ENCODE measurements at places on chromosomes 2 and 18. TPM values are rescaled to one million over a fixed set of nuclear protein-coding genes. Genes with fewer than 3 reads are reported as not detected.
A peak's percentile ranks its signal among the peaks of the same experiment; 100 is the strongest.

DNA sequence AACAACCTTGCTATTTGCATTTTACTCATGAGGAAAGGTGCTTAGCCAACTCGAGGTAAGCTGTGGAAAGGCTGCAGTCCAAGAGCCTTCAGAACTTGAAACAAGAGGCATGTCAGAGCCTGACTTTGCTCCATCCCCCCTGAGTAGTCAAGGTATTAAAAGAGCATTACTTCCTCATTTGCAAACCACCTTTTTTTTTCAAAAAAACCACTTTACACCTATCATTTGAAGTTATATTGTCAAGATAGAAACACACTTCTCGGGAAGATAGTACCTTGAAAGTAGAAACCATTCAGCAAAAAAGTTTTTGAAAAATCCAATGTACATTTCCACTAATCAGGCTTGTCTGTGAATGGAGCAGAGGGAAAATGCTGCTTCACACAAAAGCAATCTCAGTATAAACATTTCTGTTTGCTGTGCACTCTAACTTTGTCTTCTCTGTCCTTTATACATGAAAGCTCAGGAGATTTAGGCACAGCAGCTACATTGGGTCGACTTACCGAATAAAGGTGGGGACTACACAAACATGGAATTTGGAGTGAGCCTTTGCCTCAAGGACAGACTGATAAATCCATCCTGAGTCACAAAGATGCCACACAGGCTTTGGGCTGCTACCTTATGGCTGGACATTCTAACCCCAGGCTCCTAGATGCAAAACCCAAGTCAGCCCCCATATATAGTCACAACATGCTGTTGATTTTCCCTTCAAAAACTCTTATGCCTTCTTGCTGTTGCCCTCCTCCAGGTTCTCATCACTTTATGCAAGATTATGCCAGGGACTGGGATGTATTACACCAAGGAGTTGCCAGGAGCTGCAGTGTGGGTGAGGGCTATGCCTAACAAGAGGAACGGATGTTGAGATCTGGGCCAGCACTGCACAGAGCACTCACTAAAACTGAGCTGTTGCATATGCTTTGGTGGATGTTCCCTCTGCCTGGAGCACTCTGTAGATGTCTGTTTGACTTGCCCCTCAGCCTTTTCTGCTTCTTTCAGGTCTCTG is 41.4 kb upstream of the EML4 start:
- H3K36me3 ChIP-seq, result no peaks in the 10 kb centered on the region
- H3K4me1 ChIP-seq, result peaks cover 53% of the 10 kb centered on the region

- H3K27ac ChIP-seq, result no peak overlapping the region
- H3K4me3 ChIP-seq, result no peak overlapping the region
- peaks cover 13% of the 10 kb centered on the region for H3K4me1 ChIP-seq
- no peak for DNase-seq
- no peaks in the 10 kb centered on the region for H3K27me3 ChIP-seq
- no peaks in the 10 kb centered on the region for H3K36me3 ChIP-seq
Measured at GRCh38 chr2:207970147-207970825, 55.0 kb downstream of the PLEKHM3 start.

- no peaks in the 10 kb centered on the region for H3K27me3 ChIP-seq
- no peak for DNase-seq
- no peak overlapping the region for H3K4me3 ChIP-seq
Measured at GRCh38 chr2:108969856-108970255, 19.2 kb downstream of the EDAR start.

DNA sequence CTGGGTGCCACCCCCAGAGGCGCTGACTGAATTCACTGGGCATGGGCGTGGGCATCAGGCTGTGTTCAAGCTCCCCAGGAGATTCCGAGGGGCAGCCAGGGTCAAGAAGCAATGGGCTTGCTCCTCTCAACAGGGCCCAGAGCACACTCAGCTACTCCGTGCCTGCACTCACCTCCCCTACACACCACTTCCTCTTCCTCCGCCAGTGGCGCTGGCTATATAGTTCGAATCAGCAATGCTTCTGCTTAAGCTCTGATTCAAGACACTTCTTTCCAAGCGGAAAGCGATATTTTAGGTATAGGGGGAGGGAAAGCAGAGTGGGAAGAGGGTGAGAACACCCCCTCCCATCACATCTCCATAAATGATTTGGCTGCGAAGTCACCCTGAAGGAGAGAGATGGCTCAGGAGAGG is 42.1 kb downstream of the CRACDL start:
- H3K4me1 ChIP-seq, result no peaks in the 10 kb centered on the region
- no peak overlapping the region for H3K27ac ChIP-seq
- H3K27me3 ChIP-seq, result no peaks in the 10 kb centered on the region

DNA sequence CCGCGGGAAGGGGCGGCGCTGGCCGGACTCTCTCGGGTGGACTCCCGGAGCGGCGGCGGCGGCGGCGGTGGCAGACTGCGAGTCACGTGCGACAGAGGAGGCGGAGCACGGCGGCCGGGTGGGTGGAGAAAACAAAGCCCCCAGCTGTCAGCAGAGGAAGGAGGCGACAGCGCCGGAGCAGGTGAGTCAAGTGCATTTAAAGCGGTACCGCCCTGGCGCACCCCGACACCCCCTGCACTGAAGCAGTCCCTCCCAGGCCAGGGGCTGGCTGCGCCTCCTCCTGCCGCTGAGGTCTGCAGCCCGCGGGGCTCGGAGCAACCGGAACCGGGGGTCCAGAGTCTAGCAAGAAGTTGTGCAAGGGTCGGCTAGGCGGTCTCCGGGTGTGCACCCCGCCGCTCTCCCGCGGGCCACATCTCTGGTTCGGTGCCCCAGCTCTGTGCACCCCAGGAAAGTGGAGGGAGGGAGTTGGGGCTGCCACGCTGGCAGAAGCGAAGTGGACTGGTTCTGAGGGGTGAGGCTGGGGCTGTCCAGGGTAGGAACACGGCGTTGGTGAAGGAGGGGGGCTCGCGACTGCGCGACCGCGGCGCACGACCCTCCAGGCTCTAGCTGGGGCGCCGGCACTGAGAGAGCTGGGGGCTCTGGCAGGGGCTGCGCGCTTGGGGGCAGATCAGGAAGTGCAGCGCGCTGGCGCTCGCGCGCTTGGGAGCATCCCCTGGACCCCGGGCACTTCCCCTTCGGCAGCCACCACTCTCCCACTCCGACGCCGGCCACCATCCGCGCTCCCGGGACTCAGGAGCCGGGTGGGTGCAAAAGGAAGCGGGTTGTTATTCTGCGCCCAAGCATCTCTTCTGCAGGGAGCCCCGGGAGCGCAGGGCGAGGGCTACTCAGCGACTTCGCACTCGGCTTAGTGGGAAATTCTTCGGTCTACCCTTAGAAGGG is 64.0 kb upstream of the MAPRE2 start:
- peaks cover 20% of the 10 kb centered on the region for H3K4me1 ChIP-seq
- no peaks in the 10 kb centered on the region for H3K36me3 ChIP-seq
- H3K4me3 ChIP-seq, result peak overlapping the region; percentile 62
- H3K27me3 ChIP-seq, result no peaks in the 10 kb centered on the region

- H3K36me3 ChIP-seq, result no peaks in the 10 kb centered on the region
- H3K27ac ChIP-seq, result no peak overlapping the region
- H3K27me3 ChIP-seq, result no peaks in the 10 kb centered on the region
- no peak for DNase-seq
- H3K4me1 ChIP-seq, result 0 out of 2 replicates have a peak, but pooled peaks cover 6% of the 10 kb centered on the region
- H3K4me3 ChIP-seq, result no peak overlapping the region
Measured at GRCh38 chr2:109162999-109163398, 34.0 kb downstream of the SH3RF3 start.

DNA sequence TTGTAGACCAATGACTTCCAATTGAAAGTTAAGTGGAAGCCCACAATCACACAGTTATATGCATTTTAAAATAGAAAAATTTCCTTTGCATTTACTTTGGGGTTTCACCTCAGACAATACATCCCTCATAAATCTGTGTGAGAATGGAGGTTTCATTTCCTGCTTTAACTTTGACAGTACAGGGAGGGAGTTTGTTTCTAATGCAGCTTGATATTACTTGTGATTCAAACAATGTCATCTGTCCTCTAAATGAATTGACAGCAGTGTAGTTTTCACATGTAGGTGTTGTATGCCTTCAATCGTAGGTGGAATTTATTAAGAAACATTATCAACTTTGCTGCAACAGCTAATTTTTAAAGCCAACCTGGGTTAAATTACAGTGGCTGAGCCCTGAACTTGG is 75.2 kb downstream of the TMEFF2 start:
- no peak overlapping the region for H3K27ac ChIP-seq
- no peaks in the 10 kb centered on the region for H3K27me3 ChIP-seq
- no peak overlapping the region for H3K4me3 ChIP-seq
- no peaks in the 10 kb centered on the region for H3K4me1 ChIP-seq
- no peaks in the 10 kb centered on the region for H3K36me3 ChIP-seq

GRCh38 chr2:62808554-62808953 is 103.0 kb downstream of the EHBP1 start:
- no peaks in the 10 kb centered on the region for H3K36me3 ChIP-seq
- H3K4me1 ChIP-seq, result 0 out of 2 replicates have a peak, but pooled peaks cover 5% of the 10 kb centered on the region
- no peak for DNase-seq
- H3K4me3 ChIP-seq, result no peak overlapping the region
- H3K27me3 ChIP-seq, result no peaks in the 10 kb centered on the region

DNA sequence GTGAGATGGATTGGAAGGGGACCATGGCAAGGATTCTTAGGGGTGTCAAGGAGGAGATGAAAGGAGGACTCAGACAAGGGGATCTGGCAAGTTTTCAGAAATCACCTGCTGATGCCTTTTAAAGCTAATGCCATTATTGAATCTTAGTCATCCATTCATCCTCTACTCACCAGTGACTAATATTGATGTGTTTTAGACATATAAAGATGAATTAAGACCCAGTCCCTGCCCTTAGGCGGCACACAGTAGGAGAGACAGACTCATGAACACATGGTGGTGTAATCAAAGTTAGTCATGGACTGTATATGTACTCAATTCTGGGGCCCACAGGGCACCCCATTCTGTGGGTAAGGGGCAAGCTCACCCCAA is 56.5 kb upstream of the ATL2 start:
- no peaks in the 10 kb centered on the region for H3K27me3 ChIP-seq
- peaks cover 52% of the 10 kb centered on the region for H3K4me1 ChIP-seq
- no peaks in the 10 kb centered on the region for H3K36me3 ChIP-seq
- no peak overlapping the region for H3K27ac ChIP-seq
- DNase-seq, result no peak

- DNase-seq, result peak; percentile 70
- H3K4me1 ChIP-seq, result peaks cover 41% of the 10 kb centered on the region
- H3K27ac ChIP-seq, result peak overlapping the region; percentile 100
- peaks cover 31% of the 10 kb centered on the region for H3K36me3 ChIP-seq
- peak overlapping the region; percentile 98 for H3K4me3 ChIP-seq
- no peaks in the 10 kb centered on the region for H3K27me3 ChIP-seq
Measured at GRCh38 chr2:70087702-70088597, 673 bp downstream of the PCBP1 start.

DNA sequence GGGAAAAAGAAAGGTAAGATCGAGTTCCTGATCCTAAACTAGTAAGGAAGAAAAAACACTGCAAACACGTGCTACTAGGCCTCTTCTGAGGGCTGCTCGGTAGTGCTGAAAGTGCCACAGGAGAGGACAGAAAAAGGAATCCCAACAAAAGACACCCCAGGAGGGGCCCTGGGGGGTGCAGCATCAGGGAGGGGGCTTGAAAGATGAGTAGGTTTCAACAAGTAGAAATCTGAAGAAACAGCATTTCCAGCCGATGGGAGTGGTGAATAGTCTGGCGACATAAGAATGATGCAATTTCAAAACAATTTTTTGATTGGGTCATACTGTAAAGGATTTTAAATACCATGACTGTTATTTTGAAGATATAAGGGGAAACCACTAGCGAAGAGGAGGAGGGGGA is 98.6 kb downstream of the NOL10 start:
- H3K36me3 ChIP-seq, result peaks cover 17% of the 10 kb centered on the region
- no peak for DNase-seq
- H3K4me1 ChIP-seq, result peaks cover 5% of the 10 kb centered on the region
- H3K27ac ChIP-seq, result no peak overlapping the region
- H3K4me3 ChIP-seq, result no peak overlapping the region

GRCh38 chr18:5451871-5452270 is 91.9 kb downstream of the EPB41L3 start:
- peaks cover 18% of the 10 kb centered on the region for H3K27me3 ChIP-seq
- H3K4me3 ChIP-seq, result no peak overlapping the region

DNA sequence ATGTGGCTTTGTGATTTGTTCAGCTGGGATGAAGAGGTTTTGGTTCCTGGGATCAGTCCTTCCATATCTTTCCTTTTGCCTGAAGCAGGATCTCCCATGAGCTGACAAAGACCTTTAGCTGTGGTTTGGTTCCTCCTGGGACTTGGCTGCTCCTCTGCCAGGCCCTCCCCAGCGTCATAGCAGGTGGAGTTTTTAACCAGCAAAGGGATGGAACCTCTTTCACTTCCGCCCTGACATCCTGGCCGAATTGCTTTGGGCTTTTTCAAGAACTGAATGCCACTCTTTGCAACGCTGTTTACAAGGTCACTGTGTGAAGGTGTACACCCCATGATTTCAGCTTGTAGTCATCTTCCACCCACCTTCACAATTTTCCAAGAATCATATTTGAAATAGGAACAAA is 390 bp downstream of the PCARE start:
- H3K4me3 ChIP-seq, result no peak overlapping the region
- DNase-seq, result no peak
- no peaks in the 10 kb centered on the region for H3K4me1 ChIP-seq
- no peaks in the 10 kb centered on the region for H3K36me3 ChIP-seq
- no peak overlapping the region for H3K27ac ChIP-seq

GRCh38 chr18:8615397-8616027 is 6.3 kb downstream of the RAB12 start:
- DNase-seq, result peak; percentile 29
- peak overlapping the region; percentile 6 for H3K4me3 ChIP-seq
- H3K27ac ChIP-seq, result peak overlapping the region; percentile 83
- H3K4me1 ChIP-seq, result peaks cover 58% of the 10 kb centered on the region

- no peak overlapping the region for H3K4me3 ChIP-seq
- H3K4me1 ChIP-seq, result no peaks in the 10 kb centered on the region
- no peaks in the 10 kb centered on the region for H3K27me3 ChIP-seq
- H3K27ac ChIP-seq, result no peak overlapping the region
- no peaks in the 10 kb centered on the region for H3K36me3 ChIP-seq
Measured at GRCh38 chr2:161004379-161004778, 155.8 kb upstream of the TANK start.

DNA sequence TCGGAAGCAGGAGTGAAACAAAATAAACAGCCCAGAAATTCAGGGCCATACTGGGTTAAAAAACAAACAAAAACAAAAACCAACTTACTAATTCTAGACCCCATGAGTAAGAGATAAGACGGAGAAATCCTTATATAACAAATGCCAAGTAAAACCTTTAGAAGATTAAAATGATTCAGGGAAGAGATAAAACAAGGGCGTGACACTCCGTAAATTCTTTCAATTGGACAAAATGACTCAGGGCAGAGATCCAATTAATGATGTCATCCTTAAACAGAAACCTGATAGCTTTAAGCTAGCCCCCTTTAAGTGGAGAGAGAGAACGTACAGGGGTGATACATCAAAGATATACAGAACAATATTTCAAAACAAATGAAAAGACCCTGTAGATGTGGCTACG is 317.4 kb downstream of the NBAS start:
- no peaks in the 10 kb centered on the region for H3K27me3 ChIP-seq
- no peak overlapping the region for H3K27ac ChIP-seq
- H3K4me3 ChIP-seq, result no peak overlapping the region
- no peaks in the 10 kb centered on the region for H3K36me3 ChIP-seq
- no peaks in the 10 kb centered on the region for H3K4me1 ChIP-seq

SESTD1 gene
- 208 TPM for total RNA-seq

PSMA8 gene
- total RNA-seq, result not detected

PSTPIP2 gene
- total RNA-seq, result not detected
